ENCODE measurements at places on chromosomes 11 and 22.

GRCh38 chr11:35811783-35812182 is 132.1 kb upstream of the LDLRAD3 start:
- DNase-seq = no peak

GRCh38 chr11:32602657-32603415 is 19.2 kb downstream of the EIF3M start:
- DNase-seq = no peak

GRCh38 chr11:33399421-33399820 is 142.2 kb downstream of the HIPK3 start:
- DNase-seq = no peak

DNA sequence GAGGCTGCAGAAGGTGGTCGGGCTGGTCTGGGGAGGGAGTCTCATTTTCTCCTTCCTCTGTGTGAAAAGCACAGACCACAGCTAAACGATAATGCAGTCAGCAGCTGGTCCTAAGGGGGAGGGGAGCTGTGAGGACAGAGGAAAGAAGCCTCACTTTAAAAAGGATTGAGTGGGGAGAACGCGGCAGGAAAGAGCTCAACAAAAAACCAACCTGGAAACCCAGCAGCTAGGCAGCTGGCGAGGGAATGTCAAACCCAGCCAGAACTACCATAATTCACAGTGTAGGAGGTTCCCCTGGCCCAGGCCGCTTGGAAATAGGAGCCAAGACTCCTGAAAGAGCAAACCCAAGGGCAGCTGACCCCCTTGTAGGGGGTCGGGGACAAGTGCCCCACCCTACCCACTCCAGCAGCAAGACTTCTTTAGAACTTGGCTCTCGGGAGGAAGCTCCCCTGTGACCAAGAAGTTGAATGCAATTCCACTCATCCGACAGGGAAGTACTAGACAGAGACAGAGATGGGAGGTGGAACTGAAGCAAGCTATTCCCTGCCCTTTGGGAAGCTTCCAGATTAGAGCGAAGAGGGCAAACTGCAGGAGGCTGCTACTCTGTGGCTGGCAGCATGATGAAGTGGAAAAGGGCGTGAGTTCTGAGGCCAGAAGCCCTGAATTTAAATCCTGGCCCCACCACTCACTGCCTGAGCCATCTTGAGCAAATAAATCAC is 16.5 kb upstream of the DGKZ start:
- no peak for DNase-seq

GRCh38 chr11:1305063-1305495 is 4.4 kb downstream of the TOLLIP start:
- DNase-seq = no peak

DNA sequence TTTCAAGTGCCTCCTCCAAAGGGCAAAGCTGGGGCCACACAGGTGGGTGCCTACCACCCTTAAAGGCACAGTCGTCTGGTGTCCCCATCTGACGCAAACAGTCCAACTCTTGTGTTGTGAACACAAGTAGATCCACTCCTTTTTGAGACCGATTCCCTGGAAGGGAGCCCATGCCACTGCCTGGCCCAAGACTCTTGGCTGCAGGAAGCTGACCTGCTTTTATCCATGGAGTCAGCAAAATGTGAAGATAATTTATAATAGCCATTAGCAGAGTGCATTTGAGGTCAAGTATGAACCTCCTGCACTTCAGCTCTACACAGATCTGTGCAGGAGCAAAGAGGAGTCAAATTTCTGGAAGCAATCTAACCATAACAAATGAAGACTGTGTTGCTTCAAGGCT is 68.5 kb downstream of the ADM start:
- DNase-seq = no peak

DNA sequence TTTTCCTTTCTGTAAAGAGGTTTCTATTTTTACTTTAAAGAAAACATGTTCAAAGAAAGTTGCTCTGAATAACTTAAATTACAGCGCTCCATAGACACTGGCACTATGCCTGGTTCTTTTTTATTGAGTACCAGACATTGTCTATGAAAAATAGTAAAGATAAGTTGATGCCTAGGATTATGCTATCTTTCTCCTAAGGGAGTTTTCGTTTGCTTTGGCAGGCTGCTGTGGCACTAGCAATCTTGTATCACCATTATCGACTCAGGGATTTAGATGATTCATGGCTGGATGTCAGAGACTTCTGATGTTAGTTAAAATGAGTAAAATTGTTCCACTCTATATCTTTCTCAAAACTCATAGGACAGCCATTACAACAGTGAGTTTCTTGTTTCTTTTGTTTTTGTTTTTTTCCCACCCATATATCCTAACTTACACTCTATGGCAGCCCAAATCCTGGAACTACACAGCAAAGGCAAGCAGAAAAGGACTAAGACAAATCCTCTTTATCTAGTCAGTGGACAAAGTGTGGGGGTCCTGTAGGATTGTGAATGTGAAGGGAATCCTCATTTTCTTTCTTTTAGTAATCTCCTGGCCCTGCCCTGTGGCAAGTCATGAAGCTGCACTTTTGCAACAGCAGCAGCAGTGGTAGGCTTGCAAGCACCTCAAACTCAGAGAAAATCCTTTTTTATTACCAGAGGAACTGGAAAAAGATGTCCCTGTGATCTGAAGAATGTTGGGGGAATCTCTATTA is 20.7 kb downstream of the SLN start:
- DNase-seq = no peak

DNA sequence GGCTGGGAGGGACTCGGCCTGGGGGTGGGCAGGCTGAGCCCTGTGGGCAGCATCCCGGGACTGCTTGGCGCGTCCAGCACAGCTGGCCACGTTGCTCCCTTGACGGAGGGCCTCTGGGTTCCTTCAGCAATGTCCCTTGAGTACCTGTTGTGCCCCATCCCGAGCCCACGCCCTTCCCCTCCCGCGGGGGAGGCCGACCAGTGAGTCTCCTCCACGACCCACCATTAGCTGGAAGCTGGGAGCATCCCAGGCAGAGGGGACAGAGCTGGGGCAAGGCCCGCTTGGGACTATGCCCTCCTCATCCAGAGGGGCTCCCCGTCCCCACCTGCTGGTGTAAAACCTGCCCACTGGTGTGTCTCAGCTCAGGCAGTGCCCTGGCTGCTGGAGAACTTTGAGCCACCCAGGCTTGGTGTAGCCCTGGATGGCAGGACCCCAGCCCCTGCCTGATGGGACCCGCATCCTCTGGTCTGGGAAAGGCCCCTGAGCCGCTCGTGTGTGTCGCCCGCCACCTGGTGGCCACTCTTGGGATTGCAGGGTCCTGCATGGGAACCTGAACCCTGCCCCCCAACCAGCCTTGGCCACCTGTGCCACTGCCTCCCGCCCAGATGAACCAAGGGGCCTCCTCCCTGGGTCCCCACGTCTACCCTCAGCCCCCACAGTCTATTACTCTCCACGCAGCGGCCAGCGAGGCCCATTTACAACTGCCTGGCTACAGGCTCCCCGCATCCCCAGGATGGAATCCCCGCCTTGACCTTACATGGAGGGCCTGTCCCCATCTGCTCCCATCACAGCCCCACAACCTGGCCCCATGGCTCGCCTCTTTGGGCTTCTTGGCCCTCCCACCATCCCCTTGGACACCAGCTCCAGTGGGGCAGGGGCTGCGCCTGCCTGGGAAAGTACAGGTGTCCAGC is 16.6 kb upstream of the ARHGAP8 start:
- DNase-seq = peak; percentile 73

- no peak for DNase-seq
These were observed 9.8 kb downstream of the NRXN2 start for GRCh38 chr11:64713016-64713707.

- DNase-seq = no peak
These were observed 51.7 kb downstream of the GRAMD4 start for GRCh38 chr22:46671824-46672432.

DNA sequence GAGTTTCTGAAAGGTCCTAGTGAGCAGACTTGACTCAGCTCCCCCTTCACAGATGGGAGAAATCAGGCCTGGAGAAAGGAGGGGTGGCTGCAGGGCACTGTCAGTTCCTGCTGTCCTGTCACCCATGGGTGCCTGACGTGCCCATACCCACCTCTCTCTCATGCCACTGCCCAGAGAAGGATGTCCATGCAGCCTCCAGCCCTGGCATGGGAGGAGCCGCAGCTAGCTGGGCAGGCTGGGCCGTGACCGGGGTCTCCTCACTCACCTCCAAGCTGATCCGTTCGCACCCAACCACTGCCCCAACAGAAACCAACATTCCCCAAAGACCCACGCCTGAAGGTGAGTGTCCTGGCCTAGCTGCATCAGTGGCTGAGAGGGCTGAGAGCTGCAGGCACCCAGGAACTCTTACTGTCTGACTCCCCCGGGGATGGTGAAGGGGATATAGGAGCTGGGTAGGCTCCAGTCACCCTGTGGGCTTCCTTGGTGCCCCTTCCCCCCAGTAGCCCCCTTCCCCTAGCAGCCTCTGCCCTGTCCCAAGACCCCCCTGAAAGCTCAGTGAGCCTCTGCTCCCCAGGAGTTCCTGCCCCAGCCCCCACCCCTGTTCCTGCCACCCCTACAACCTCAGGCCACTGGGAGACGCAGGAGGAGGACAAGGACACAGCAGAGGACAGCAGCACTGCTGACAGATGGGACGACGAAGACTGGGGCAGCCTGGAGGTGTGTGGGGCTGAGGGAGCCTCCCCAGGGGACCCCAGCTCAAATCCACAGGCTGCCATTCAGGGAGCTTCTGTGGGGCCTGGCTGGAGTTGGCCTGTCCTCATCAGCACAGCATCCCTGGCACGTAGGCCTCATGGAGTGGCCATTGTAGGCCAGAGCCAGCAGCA is 11.8 kb downstream of the SCYL1 start:
- no peak for DNase-seq

DNA sequence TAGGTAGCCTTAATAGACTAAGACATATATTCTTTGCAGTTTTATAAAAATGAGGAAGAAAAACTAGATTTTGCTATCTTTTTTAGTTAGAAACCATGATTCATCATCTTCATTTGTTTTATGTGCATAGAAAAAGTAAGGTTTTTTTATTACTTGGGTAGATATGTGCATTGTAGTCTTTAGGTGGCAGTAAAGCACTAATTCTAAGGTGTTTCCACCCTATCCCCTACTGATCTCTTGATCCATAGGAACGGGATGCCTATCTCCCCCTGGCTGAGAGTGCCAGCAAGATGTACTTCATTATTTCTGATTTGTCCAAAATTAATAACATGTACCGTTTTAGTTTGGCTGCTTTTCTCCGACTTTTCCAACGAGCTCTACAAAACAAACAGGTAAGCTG is 148.1 kb downstream of the DYNC2H1 start:
- DNase-seq = no peak

- DNase-seq = no peak
These were observed 1.2 kb downstream of the GAS2L1 start for GRCh38 chr22:29307596-29308147.

GRCh38 chr11:92125321-92125720 is 99.3 kb upstream of the FAT3 start:
- no peak for DNase-seq

DNA sequence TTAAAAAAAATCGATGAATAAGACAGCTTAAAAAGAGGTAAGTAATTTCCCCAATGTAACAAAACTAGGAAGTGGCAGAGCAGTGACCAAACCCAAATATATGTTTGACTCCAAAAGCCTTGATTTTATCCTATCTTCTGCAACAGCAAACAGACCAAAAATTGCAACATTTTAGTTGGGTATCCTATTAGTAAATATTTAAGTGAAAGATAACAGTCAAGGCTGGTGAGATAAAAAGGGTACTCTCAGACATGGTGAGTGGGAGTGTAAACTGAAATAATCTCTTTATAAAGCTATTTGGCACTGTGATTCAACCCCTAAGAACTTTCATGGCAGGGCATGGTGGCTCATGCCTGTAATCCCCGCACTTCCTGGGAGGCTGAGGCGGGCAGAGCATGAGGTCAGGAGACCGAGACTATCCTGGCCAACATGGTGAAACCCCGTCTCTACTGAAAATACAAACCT is 1.9 kb upstream of the RDX start:
- no peak for DNase-seq

- no peak for DNase-seq
These were observed 37.1 kb upstream of the SORL1-AS1 start for GRCh38 chr11:121489823-121490222.

GRCh38 chr22:22043296-22044078 is 60.9 kb upstream of the TOP3B start:
- DNase-seq = no peak

GRCh38 chr11:65425105-65425970 is 2.7 kb downstream of the NEAT1 start:
- peak; percentile 81 for DNase-seq

DNA sequence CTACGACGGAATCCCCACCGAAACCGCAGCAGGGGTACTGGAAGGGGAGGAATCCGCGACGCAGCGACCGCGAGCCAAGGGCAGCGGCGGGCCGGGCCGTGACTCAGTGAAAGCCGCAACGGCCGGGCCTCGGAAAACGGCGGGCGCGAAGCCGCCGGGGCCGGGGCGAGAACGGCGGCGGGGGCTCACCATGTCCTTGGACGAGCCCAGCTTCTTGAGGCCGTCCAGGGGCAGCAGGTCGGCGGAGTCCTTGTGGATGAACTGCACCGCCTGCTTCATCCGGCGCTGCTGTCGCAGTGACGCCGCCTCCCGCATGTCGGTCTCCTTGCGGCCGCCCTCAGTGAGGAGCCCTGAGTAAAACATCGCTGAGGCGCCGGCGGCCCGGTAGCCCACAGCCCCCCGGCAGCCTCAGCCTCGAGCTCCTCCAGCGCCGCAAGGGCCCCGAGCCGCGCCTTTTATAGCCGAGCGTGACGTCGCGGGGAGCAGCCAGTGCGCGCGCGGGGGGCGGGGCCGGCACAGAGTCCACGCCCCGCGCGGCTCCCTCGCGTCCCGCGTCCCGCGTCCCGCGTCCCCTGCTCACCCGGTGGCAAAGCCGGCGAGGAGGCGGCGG is at the start of gene NRIP3:
NRIP3 (minus strand) TSS at position 429 of the 610 bp plus-strand sequence; CDS start at position 363, 66 bp downstream.
- peak; percentile 55 for DNase-seq

GRCh38 chr11:31636983-31637382 is 127.4 kb downstream of the ELP4 start:
- DNase-seq = no peak

GRCh38 chr11:73980001-73980961 is 2.4 kb downstream of the UCP2 start:
- peak; percentile 69 for DNase-seq

DNA sequence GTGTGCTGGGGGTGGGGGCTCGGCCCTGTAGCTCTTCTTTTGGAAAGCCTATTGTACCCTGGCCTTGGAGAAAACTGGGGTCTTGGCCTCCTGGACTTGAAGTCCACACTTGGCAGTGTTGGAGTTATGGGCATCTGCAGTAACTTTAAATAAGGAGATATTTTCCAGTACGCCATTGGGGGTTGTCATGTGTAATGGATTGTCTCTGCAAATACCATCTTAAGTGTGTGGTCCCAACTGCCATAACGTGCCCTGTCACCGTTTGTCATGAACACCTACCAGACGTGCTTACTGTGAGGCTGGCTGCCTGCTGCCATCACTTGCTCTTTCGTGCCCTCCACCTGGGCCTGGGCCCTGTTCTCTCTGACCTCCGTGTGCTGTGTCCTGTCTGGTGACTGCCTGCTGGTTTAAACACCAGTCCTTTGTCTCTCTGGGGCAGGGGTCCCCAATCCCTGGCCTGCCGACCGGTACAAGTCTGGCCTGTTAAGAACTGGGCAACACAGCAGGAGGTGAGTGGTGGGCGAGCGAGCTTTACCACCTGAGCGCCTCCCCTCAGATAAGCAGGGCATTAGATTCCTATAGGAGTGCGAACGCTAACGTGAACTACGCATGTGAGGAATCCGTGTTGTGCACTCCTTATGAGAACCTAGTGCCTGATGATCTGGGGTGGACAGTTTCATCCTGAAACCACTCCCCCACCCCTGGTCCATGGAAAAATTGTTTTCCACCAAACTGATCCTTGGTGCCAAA is 3.6 kb upstream of the ZDHHC8 start:
- no peak for DNase-seq
